ENCODE measurements at places on chromosomes 16 and 17.

GRCh38 chr17:21276264-21276588 is 8.3 kb upstream of the MAP2K3 start:
- no peak for DNase-seq

GRCh38 chr17:76434870-76435269 is 18.1 kb downstream of the UBE2O start:
- no peak for DNase-seq

GRCh38 chr16:52832771-52833170 is 219.9 kb downstream of the CHD9NB start:
- no peak for DNase-seq

DNA sequence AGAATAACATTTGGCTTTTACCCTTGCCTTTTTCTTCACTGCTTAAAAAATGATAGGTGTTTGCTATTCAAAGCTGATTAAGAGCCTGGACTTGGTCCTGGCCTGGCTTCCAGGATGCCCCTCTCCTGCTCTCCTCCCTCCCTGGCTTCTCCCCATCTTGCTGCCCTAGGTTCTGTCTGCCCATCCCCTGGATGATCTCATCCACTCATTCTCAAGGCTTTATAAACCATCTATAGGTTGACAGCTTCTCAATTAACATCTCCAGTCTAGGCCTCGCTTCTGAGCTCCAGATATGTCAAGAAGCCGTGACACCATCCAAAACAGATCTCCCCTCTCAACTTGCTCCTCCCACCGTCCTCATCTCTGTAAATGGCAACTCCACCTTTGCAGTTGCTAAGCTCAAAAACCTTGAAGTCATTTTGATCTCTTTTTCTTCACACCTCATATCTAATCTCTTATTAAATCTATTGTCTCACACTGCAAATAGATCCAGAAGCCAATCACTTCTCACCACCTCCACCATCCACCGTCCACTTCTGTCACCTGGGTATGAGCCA is 8.7 kb downstream of the ZNF771 start:
- DNase-seq: no peak

GRCh38 chr16:29850998-29851397 is 12.0 kb downstream of the CDIPT start:
- no peak for DNase-seq

DNA sequence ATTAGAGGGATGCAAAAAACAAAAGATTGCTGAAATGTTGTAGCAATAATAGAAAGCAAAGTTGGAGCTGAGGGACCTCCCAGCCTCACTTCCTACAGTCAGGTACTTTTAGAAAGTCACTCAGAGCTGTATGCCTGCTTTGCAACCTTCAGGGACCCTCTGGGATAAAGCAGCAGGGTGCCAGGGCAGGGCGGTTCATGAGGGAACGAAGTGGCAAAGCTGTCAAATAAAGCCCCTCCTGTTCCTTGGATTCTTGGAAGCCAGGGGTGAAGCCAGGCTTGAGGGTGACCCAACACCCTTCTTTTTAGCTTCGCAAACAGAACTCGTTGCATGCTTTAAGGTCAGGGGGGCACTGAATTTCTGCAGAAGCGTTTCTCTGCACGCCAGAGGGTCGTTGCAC is 767 bp downstream of the ATP2C2 start:
- no peak for DNase-seq

- no peak for DNase-seq
These were observed 47.3 kb upstream of the DNAH17 start for GRCh38 chr17:78624324-78625151.

GRCh38 chr17:2814049-2814448 is 17.8 kb downstream of the RAP1GAP2 start:
- DNase-seq: no peak

DNA sequence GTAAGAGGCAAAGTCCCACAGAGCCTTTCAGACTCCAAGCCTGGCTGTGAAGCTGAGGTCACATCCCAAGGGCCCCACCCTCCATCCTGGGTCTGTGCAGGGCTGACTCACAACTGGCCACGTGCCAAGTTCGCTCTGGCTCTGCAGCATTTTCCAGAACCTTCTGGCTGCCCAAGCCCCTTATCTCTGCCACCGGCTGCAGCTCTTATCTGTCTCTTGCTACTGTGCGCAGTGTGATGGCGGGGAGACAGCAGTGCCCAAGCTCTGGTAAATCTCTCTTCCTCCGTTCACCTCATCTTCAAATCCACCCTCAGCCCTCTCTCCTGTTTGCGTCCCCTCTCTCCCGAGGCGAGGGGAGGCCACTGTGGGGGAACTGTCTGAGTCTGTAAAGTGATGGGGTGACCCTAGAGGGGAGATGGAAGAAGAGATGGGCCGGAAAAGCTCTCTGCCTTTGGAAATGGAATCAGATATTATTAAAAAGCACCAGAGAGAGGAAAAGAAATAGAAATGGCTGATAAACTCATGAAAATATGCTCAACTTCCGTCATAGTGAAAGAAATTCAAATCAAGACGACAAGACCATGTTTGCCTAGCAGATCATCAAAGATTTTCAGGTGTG is 162.7 kb upstream of the CDC42EP4 start:
- peak; percentile 99 for DNase-seq

- no peak for DNase-seq
These were observed 20.5 kb downstream of the FOXL1 start for GRCh38 chr16:86598607-86599565.

DNA sequence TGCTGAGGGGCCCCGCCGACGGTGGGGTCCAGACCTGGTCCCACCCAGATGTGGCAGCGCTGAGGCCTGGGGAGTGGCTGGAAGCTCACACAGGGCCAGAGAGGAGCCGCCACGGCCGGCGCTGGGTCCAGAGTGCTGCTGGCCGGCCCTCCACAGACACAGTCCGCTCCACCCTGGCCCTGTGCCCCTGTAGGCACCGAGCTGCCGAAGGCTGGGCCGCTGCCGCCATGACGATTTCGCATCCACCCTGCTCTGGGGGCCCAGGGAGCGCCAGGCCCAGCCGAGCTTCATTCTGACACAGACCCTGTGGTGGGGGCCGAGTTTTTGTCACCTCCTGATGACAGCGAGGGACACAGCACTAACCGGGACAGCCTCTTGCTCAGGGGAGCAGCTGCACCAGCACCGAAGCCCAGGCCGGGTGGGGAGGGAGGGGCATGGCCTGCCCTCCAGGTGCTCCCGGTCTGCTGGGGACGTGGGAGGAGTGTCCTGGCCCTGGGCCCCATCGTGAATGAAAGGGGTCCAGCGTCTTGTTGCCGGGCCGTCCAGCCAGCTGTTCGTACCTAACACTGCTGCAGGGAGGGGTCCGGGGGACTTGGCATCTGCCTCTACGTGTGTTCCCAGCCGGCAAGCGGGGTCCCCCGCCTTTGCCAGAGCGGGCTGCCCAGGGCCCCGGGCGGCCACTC is 27.1 kb upstream of the SSTR5 start:
- DNase-seq: no peak

DNA sequence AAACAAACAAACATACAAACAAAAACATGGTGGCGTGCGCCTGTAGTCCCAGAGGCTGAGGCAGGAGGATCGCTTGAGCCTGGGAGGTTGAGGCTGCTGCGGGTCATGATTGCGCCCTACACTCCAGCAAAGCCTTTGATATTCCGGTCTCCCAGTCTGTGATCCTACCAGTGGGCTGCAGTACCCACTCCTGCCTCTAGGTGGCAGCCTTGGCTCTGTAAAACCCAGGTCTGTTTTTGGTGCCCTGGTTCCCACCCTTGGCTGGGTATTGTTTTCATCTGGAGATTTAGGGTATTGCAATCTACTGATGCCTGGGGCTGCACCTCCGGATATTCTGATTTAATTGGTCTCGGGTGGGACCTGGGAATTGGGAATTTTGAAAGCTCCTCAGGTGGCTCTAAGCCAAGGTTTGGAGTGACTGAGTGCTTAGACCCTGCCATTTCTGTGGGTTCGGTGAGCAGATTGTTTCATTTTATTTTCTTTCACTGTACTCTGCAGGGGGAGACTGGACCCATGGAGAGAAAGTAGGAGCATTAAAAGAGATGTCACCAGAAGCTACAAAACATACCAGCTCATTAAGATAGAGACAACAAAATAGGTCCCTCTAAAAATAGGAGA is 40.5 kb downstream of the MYH3 start:
- DNase-seq: peak; percentile 83

- DNase-seq: no peak
These were observed 40.3 kb upstream of the IRX5 start for GRCh38 chr16:54890381-54890780.
